ENCODE measurements at places on chromosomes 11 and 22.

GRCh38 chr11:45028911-45029682, 78.4 kb upstream of the TP53I11 start:
- no peak for DNase-seq

- DNase-seq: no peak
Measured at GRCh38 chr11:125494561-125494960, 1.5 kb downstream of the FEZ1 start.

- DNase-seq: no peak
Measured at GRCh38 chr11:103659206-103659618, 377.2 kb upstream of the DDI1 start.

DNA sequence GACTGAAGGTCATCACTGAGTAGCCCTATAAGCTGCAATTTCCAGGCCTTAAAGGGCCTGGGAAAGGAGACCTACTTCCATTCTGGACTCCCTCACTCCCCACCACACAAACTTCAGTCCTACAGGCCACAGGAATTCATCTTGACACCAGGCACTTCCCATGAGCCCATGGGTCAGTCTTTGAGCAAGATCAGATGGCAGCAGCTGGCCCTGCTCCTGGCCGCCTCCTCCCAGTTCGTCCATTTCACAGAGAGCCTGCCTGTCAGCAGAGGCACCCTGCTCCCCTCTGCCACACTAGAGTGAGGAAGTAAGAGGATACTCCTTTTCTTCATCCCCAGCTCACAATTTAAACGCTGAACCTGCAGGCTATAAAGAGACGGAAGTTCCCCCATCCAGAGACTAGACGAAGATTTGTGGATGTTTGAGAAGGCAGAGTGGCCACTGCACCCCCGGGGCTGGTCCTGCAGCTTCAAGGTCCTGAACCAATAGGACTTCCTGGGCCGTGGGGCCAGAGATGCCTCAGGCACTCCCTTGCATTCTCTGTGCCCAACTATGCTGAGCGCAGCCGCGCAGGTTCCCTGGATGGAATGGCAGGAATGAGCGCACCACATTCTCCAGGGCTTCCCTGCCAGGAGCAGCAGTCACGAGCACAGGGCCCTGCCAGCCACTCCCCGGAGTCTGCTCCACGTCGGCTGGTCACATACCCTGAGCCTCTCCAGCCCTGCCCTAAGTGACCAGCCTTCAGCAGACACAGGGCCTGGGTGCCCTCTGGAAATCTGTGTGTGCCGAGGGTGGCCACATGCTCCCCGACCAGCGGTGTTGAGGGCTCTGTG, 33.5 kb upstream of the BID start:
- no peak for DNase-seq

DNA sequence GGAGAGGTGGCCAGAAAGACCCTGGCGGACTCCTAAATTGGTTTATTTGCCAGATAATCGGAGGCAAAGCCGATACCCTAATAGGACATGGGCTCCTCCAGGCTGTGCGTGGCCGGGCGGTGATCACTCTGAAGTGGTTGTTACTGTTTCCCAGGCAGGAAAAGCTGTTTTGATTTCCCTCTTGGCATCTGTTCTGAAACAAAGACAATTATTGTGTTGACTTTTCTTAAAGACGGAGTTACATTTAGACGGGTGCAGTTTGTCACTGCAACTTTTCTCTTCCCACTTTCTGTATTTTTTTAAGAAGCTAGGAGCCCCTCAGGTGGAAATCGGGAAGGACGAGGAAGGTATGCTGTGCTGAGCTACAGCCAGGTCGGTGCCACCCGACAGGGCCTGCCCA, 1288.4 kb downstream of the BRD1 start:
- DNase-seq: no peak

GRCh38 chr11:73584831-73585230, 13.1 kb downstream of the FAM168A start:
- no peak for DNase-seq

GRCh38 chr11:64040684-64041322, 5.1 kb downstream of the FLRT1 start:
- DNase-seq: no peak

- no peak for DNase-seq
Measured at GRCh38 chr11:73716153-73717056, 44.5 kb downstream of the RAB6A start.

GRCh38 chr11:119149786-119150275, 979 bp downstream of the ABCG4 start:
- DNase-seq: no peak

DNA sequence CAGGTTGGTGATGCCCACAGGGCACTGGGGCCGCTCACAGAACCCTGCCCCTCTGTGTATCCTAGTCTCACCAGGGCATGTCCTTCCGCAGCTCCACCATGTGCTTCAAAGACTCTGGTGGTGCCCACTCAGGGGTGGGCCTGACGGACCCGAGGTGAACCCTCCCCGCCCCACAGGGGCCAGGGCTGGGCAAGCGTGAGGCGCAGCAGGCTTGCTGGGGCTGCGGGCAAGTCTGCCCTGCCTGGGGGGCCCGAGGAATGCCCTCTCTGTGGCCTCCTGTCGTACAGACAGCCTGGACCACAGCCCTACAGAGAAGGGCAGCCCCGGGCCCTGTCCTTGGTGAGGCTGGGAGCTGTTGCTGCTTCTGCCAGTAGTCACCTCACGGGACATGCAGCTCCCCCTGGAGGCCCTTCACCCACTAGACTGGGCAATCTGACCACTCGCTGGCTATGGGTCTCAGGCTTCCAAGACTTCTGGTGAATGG, 40.2 kb downstream of the TBX1 start:
- DNase-seq: no peak

DNA sequence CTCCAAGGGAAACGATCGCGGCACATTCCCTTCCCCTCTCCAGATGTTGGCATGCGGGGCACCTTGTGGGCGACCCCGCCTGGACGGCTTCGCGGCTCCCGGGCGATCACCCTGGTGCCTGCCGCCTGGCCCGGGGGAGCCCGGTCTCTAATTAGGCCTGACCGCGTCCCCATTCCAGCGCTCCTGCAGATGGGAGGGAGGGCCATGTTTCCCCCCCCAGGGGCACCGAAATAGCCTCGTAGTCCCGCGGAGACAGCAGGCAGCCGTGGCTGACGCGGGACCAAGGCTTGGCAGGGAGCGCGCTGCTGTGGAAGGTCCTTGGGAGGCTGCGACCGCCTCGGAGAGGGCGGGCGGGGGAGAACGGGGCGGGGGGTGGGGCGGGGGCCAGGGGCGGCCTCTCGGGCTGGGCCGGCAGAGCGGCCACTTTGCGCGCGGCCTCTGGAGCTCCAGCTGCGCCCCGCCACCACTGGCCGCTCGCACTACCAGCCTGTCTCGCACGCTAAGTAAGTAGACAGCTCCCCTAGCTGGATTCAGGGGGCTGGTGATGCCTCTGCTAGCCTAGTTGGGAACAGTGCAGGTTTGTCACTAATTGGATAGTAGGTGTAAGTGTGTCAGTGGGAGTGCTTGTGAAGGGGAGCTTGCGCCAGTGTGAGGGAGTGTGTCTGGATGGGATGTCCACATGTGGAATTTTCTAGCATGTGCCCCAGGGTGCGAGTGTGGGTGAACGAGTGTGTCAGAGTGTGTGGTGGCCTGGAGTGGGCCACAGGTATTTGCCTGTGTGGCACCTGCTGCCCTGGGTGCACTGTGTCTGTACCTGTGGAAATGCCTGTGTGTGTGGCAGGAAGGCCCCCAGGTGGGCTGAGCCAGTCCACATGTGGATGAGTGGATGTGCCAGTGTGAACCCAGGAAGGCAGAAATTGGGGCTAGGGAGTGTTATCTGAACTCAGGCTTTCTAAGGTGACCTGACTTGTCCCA, at the start of gene INSC:
Gene INSC, plus strand, starts transcription at position 423 of the 975 bp plus-strand sequence. CDS start 34,252 bp downstream, outside the sequence.
- DNase-seq: no peak

DNA sequence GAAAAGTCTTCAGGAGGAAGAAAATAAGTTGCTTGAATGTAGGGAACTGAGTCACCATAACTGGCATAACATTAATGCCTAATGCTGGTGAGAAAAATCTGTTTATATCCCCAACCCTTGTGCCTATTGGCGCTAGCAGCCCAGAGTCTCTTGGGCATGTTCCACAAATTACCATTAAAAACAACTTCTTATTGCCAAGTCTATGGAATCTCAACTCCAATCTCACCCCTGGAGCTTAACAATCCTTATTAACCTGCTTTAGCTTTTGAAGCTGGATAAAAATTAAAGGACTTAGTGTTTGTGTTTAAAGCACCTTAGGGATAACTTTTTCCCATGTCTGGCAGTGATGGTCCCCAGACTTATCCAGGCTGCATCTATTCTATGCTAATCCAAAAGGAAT, 143.0 kb downstream of the APIP start:
- no peak for DNase-seq

DNA sequence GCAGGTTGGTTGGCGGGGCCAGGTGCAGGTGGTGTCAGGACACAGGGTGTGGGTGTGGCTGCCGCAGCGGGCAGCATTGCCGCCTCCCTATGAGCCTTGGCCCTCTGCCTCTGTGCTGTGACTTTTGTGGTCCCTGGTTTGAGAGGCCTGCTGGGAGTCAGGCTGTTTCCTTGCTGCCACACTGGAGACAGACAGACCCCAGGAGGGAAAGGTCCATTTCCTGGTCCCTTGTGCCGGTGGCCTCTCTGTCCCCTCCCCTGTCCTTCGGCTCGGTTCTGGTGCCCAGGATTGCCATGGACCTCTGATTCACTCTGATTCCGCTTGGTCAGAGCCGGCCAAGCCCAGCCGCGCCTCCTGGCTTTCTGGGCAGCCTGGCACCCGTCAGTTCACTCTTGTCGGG, 196.9 kb downstream of the TBC1D22A start:
- DNase-seq: no peak

DNA sequence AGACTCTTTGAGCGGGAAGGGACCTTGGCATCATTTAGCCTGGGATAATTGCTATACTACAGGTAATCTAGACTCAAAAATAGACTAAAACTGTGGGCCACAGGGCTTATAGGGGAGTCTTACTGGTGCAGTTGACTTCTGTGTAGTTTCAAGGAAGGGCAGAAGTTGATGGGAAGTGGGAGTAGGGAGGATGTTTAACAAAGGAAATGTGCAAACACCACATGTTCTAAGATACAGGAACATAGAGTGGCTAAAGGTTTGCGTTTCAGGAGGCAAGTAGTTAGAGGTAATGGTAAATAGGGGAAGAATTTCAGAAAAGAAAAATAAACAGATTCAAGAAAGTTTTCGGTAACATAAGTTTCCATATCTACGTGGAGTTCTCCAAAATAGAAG, 14.4 kb upstream of the SORL1 start:
- no peak for DNase-seq

DNA sequence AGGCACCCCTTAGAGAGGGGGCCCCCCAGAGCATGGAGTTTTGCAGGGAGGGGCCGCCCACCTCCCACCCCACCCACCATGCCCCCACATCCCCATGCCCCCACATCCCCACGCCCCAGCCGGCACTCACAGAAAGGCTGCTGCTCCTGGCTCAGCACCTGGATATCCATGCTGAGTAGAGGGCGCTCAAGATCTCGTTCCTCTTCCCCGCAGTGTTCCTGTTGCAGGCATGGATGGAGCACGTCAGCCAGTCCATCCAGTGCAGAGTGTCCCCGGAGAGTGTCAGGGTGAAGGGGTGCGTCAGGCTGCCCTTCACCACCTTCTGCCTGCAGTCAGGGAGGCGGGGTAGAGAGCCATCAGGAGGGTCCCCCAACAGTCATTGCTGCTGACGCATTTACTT, 156.2 kb downstream of the CRYBB2 start:
- DNase-seq: no peak

DNA sequence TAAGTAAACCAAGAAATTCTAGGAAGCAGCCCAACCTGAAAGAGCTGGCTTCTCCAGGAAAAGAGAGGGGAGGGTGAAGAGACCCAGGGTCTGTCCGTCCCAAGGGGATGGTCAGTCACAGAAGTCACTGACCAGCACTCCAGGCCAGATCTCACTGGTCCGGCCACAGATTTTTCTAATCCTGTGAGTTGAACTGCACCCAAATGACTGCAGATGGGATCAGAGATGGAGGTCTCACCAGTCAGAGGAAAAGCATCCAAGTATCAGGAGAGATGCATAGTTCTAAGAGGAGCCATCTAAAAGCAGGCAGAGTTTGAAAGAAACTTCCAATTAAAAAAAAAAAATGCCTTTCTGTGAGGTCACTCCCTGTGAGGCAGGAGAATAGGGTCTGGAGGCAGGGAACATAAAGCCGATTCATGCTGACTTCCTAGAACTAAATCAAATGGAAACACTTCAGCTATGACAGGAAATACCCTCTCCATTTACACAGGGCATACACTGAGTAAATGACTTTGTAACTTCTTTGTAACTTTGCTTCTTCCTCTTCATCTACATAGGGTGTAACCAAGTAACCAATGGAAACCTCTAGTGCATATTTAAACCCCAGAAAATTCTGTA, 144.5 kb downstream of the CCDC34 start:
- DNase-seq: no peak

DNA sequence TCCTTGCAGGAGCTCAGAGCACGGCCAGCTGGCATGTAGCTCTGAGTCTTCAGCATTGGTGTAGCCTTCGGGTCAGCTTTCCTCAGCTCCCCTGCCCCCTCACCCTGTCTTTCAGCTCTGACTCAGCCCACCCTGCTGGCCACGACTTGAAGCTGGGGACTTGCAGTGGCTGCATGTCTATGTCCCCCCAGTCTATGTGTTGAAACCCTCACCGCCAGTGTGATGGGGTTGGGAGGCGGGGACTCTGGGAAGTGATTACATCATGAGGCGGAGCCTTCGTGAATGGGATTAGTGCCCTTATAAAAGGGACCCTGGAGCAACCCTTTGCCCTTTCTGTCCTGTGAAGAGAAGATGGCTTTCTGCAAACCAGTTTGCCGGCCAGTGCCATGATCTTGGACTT, 111.1 kb downstream of the CTTN start:
- no peak for DNase-seq

DNA sequence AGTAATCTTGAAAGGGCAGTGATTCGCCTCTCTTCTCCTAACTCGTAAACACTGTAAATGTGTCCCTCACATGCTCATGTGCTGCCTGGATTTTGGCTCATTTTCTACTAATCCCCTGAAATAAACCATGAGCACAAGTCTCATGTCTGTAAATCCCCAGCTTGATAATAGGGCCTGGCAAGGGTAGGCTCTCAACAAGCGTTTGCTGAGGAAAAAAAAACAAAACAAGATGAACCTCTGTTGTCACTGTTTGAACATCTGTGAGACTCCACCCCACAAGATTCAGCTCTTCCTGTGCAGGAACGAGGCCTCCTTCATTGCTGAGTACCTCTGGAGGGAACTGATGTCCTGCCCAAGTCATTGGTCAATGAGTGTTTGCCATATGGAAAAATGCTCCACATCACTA, 4.5 kb upstream of the CYB5R2 start:
- DNase-seq: no peak

GRCh38 chr11:19938169-19938856, 222.0 kb downstream of the DBX1 start:
- DNase-seq: peak; percentile 22

DNA sequence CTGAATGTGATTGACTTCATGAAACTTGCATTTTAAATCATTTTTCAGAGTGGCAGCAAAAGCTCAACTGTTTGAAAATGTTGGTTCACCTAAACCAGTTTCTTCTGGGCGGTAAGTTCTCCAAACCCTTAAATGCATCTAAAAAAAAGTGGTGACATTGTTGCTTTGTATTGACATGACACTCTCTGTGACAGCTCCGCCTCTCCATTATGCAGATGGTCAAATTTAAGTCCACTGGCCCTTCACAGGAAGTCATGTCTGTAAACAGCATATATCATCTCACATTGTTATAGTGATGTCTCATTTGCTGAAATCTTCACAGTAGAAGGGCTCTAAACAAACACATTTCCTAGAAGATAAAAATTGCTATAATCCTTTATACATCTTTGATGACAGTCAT, 150.7 kb downstream of the PGR start:
- no peak for DNase-seq
